Activated T-helper 1 cell treated with Interleukin-2 at 50 U/mL for 16 hours (primary cell): ENCODE measurements at places on chromosomes 11 and 22.

GRCh38 chr11:92128026-92128425 is 96.6 kb upstream of the FAT3 start:
- no peak for DNase-seq

- DNase-seq = no peak
Measured at GRCh38 chr11:111978028-111978771, 41.1 kb downstream of the DIXDC1 start.

GRCh38 chr11:34493468-34493867 is 20.1 kb downstream of the ELF5 start:
- DNase-seq = no peak

- no peak for DNase-seq
Measured at GRCh38 chr11:96309643-96310017, 33.4 kb downstream of the MAML2 start.

- DNase-seq = no peak
Measured at GRCh38 chr11:10462746-10463300, 7.8 kb downstream of the AMPD3 start.

DNA sequence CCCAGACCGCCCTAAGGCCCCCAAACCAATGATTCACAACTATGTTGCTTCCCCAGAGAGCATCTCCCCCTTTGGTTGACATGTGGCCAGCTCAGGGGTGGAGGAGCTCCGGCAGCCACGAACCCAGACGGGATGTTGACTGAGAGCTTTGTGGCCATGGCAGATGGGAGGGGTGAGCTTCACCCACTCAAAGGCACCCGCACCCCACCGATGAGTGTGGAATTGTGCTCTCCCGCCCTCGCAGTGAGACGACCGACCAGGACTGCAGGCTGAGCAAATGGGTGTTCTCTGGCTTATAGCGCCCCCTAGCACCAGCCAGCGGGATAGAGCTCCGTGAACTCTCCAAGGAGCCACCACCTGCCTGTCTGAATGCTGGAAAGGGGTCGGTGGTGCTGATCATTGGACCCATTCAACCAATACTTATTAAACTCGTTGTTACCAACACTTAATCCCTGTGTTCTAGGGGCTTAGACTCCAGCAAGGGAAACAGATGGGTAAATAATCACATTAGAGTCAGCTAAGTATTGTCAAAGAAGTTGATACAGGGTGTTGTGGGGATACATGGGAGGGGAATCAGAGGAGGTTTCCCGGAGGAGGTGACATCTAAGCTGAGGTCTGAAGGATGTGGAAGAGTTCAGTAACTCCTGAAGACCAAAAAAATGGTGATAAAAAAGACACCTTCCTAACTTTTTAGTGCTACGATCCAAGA is 4.5 kb upstream of the TIMP3 start:
- peak; percentile 8 for DNase-seq

DNA sequence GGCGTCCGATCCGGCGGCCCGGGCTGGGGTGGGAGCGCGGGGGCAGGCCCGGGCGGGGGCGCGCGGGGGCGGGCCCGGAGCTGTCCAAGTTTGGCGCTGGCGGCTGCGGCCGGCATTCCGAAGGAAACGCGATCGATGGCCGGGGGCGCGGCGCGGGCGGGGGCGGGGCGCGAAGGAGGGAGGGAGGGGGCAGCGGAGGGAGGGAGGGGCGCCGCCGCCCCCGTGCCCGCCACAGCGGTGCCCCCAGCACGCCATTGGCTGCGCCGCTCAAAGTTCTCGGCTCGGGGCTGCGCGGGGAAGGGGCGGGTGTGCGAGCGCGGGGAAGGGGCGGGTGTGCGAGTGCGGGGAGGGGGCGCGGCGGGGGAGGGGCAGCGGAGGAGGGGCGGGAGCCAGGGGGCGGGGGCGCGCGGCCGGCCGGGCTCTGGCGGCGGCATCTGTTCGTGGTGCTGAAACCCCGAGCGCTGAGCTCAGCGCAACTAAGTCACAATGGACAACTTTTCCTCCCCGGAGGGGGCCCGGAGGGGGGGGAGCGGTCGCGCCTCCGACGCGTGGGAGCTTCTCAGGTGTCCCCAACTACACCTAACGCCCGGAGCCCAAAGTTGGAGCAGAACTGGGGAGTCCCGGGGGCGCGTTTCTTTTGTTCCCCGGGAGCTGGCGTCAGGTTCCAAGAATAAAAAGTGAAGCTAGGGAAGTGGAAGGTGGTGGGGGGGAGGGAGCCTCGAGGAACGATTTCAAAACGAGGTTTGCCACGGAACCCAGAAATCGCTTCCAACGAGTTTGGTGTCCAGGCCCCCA is 2.2 kb downstream of the PHF21B start:
- DNase-seq = no peak

DNA sequence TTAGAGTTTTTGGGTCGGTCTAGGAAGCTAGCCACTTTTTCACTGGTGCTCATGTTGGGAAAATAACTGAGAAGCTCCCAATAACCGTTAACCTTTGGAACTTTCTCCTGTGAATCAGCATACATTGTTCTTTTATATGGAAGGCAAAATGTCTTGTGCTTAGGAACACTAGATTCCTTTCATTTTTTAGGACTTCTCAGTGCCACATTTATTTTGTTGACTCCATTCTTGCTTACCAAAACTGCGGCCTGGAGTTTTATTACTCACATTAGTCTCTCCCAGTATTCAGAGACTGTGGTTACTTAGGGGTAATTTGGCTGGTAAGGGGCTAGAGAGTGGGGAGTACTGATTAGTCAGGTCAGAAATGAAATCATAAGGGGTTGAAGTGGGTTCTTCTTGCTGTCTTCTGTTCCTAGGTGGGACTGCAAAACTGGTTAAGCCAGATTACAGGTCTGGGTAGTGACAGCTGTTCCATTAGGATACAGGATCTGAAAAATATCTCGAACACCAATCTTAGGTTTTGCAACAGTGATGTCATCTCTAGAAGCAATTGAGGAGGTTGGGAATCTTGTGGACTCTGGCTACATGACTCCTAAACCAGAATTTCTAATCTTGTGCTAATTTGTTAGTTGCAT is 631.4 kb upstream of the LUZP2 start:
- no peak for DNase-seq

GRCh38 chr11:6321961-6322362 is 1.7 kb upstream of the CAVIN3 start:
- DNase-seq = no peak

GRCh38 chr22:44819966-44820631 is 67.7 kb downstream of the ARHGAP8 start:
- no peak for DNase-seq

- DNase-seq = no peak
Measured at GRCh38 chr22:22203048-22203971, 41.3 kb upstream of the VPREB1 start.

DNA sequence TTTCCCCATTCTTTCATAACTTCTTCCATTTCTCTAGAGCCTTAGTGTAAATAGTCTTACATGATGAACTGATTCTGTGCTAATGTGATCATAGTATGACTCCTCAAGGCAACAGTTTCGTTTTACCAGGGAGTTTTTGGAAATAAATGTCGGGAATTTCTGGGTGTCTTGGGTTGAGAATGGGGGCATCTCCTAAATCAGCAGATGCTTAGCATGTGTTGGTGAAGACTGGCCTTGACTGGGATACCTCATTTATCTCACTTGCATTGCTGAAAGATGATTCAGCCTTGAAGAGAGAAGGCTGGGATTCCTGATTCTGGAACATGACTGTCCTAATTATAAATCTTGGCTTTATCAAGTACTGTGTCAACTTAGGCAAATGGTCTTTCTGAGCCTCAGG is 115.7 kb upstream of the C11orf87 start:
- no peak for DNase-seq

DNA sequence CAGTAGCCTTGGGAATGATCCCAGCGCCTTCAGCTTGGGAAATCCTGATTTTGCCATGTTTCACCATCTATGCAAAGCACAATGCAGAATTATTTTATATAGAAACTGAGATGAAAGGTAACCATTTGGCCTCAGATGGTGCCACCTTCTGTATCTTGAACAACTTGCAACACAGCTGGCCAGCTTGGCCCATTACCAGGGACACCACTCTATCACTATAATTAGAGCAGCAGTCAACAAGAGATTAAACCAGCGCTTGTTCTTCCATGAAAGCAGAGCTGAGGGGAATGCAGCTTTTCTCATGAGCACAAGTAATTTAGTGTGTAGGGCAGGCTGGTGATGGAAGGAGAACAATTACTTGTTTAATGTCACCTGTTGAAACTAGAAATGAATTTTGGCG is 6.7 kb upstream of the ZDHHC13 start:
- DNase-seq = no peak

DNA sequence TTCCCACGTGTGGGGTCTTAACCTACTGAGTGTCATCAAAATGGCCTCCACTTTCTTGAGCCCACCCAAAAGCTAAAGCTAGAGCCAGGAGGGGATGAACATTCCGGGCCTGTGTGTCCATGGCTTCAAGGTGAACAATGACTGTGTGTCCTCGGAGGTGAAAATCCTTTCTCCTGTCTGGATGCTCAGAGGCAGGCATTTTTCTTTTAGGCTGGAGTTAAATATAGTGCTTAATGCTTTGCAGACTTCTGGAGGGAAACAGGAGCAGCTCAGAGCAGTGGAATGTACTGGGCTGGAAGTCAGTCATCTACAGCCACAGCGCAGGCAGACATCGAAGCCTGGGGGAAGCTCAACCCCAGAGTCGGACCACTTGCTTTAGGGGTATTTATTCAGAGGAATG is 68.6 kb upstream of the TMEM45B start:
- DNase-seq = no peak

DNA sequence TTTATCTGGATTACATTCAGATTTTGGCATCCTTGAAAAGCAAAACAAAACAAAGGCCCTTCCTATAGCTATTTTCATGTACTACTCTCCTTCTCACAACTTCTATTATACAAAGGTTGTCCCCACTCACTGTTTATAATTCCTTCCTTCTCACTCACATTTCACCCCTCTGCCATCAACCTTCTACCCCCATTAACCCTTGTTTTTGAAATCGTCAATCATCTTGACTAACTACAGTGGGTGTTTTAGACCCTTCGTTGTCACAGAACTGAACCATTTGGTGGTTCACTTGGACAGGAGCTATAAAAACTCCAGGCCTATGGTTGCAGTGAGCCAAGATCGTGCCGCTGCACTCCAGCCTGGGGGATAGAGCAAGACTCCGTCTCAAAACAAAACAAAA is 639.4 kb downstream of the OPCML start:
- no peak for DNase-seq

GRCh38 chr11:57072640-57073039 is 83.9 kb downstream of the OR5AK2 start:
- DNase-seq = no peak

- no peak for DNase-seq
Measured at GRCh38 chr11:47495011-47495855, 46.3 kb upstream of the RAPSN start.

GRCh38 chr22:27754247-27754887 is 47.2 kb downstream of the MN1 start:
- DNase-seq = no peak

GRCh38 chr11:86977441-86978050 is 22.4 kb upstream of the FZD4 start:
- DNase-seq = no peak

DNA sequence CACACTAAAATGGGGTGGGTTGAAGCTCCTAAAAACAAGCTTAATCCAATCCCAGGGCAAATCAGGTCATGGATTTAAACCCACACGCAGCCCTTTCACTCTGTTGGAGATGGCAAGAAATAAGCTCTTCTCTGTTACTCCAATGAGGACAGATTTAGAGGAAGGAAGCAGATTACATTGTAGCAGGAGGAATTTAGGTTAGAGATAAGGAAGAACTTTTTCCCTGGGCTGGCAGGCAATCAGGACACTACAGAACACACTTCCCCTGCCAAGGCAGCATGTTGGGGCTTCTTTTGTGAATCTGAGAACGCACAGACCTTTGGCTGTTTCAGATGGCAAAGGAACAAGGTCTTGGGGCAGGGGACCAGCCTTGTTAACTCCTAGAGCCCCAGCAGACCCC is 46.2 kb downstream of the C11orf58 start:
- DNase-seq = no peak

- DNase-seq = no peak
Measured at GRCh38 chr11:131038597-131038996, 122.3 kb upstream of the SNX19 start.

GRCh38 chr11:134637091-134638015 is 225.3 kb upstream of the B3GAT1 start:
- no peak for DNase-seq

DNA sequence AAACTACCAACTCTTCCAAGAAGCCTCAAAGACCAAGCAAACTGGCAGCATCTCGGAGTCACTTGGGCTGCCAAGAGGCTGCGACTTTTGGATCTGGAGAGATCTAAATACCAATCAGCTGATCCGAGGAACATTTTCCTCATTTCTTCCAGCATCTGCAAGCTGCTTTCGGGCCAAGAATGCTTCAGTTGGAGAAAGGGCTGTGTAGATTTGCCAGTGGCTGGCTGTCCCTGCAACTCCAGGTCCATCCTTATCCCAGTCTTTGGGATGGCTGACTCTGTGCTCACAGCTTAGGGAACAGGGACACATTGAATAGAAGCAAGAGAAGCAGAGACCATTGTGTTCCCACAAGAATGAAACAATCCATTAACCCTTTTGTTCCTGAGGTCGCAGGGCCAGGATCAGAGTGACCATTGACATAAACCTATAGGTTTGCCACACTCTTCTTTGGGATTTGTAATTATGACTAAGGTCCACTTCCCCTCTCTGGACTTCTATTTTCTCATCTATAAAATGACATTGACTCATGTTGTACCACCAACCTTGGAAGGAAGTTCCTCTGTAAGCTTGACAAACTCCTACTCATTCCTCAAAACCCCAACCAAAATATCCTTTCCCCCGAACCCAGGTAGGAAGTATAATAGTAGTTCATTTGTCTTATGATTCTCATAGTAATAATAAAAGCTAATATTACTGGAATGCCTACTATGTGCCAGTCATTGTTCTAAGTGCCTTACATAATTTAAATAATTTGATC is 340.8 kb downstream of the MN1 start:
- no peak for DNase-seq

DNA sequence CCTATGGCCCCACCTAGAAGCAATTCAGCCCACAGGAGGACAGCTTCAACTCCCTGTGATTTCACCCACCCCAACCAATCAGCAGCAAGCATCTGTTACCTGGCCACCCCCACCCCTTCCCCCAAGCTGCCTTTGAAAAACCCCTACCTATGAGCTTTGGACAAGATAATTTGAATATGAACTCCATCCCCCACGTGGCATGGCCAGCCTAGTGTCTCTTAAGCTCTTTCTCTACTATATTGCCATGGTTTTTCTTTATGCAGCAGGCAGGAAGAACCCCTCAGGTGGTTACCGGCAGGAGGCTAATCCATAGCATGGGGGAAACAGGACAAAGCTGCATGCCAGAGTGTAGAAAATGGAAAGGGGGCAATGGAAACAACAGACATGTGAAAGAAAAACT is 29.0 kb downstream of the CTSC start:
- DNase-seq = no peak

DNA sequence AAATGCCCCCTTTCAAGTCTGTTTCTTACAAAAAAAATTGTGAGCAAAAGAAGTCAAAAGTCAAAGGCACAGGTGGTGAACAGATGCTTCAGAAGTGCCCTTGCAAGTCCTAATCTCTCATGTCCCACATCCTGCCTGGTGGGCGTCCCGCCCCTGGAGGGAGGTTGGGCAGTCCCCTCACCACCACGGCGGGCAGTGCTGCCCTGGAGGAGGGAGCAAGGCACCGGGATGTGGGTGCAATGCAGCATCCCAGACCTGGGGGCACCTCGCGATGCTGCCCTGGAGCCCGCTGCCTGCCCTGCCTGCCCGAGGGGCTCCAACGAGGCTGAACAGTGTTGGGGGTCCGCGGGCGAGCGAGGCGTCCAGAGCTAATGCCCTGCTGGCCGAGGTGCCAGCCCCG is 15.9 kb downstream of the MRGPRG start:
- DNase-seq = no peak
